ENCODE measurements at places on chromosomes 12 and 14.

GRCh38 chr12:53756300-53757100, 4.7 kb upstream of the CISTR start:
- DNase-seq, result no peak

DNA sequence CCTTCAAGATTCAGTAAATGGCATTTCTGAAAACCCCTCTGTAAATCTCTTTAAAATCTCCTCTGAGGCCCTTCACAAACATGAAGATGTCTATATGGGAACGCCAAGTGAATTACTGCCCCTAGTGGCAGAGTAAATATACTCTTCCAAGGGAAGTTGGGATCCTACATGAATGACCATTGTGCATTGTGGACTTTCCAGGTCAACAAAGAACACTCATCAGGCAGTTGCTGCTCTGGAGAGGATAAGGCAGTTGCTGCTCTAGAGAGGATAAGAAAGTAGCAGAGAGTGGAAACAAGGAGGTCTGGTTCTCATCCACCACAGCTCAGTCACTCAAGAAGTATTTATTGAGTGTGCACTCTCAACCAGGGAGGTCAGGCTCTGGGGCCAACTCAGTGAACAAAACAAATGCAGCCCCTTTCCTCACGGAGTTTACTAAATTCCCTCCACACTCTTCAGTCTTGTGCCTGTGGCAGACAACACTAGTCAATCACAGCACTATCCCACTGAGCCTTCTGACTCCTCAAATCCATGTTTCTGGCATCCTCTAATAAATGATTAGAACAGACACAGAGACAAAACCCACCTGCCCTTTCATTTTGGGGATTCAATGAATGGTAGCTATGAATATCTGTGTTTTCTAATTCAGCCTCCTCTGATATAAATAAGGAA, 52.9 kb downstream of the SVOP start:
- no peak for DNase-seq

- DNase-seq, result no peak
These were observed 8.1 kb upstream of the DENND5B start for GRCh38 chr12:31599053-31599452.

DNA sequence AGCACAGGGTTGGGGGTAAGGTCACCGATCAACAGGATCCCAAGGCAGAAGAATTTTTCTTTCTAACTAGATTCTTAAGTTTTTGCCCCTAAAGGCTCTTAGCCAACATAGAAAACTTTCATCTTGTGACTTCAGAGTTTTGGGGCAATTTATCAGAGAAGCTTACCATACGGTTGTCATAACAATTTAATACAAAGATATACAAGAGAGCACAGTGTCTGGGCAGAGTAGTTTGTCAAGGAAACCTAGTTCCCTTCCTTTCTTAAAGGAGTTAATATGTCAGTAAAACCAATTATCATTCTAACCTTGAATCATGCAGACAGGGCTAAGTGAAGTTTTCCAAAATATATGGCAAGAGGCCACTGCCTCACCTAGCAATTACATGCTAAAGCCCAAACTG, 18.4 kb downstream of the NR2C1 start:
- DNase-seq, result no peak

DNA sequence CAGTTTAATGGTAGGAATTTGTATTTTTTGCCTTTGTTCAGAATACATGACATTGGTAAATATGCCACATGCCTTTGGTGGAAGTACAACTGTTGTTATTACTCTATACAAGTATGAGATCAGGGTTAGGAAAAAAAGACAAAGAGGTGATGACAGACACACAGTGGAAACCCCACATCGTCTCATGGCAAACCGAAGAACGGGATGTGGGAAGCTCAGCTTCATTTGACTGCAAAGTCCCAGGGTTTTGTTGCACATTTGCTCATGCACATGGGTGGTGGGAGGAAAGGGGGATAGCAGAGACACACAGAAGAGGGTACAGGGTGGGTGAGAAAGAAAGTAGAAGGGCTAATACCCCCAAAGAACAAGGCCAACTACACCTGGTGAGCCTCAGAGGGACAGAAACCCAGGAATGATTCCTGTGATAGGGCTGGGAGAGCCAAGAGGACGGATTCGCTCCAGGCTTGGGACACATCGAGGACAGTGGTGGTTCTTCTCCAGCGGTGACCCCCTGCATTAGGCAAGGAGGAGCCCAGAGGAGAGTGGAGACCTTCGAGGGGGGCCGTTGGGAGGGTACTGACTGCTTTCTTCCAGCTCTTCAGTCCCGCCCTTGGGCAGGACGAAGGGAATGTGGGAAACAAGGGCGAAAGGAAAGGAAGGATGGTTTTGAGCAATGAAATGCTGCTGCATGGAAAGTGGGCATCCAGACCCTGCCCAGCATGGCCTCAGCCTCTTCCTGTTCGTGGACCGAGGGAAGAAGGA, 8.1 kb downstream of the VAMP1 start:
- peak; percentile 56 for DNase-seq

DNA sequence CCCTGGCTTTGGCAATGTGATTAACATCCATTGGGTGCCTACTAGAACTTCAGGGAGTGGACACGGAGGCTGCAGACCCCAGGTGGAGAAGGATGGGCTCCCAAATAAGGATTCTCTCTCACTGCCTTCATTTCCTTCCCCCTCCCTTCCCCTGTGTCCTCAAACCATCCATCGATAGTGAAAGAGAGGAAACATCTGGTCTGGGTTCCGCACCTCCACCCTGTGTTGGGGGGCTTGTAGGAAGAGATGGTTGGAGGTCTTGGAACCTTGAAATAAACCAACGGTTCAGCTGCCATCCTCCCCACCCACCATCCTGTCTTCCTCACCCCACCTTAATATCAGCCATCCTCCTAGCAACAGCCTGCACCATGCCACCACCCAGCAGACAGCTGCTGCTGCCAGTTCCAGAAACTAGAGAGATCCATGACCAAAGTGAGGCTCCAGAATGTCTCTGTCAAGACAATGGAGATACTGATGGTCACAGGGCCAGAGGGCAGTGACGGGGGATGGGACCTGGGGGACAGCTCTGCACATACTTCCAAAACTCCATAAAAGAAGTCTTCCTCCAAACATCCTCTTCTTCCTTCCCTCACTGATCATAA, 153.1 kb upstream of the CCND2 start:
- DNase-seq, result no peak

- DNase-seq, result no peak
These were observed 9.1 kb downstream of the KIF26A start for GRCh38 chr14:104147346-104148125.

DNA sequence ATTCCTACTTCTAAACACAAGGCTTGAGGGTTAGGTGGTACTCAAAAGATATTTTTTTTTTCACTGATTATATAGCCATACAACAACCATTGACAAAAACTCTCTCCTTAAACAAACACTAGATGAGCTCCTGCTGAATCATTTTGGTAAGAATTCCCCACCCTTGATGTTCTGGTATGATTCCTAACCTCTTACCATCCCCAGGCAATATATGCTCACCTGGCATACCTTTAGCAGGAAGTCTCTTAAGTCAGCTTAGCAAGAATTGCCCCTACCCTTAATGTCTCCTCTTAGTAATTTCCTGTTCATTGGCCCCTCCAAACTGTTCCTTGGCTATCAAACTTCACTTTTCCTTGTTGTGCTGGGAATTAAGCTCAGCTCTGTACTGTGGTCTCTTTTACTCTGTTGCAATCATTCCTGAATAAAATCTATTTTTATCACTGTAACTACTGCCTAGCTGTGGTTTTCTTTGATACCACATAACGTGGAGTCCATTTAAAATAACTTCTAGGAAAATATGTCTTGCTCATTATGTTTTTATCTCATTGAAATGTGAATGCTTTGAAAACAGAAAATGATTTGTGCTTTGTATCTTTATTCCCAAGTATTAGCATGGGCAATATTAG, 712.6 kb downstream of the SLC16A7 start:
- DNase-seq, result no peak

GRCh38 chr14:74882103-74882920, 596 bp downstream of the DLST start:
- peak; percentile 65 for DNase-seq

GRCh38 chr12:129651951-129652350, 251.9 kb downstream of the TMEM132D start:
- DNase-seq, result no peak

GRCh38 chr12:107917912-107918800, 143.7 kb downstream of the ASCL4 start:
- no peak for DNase-seq

DNA sequence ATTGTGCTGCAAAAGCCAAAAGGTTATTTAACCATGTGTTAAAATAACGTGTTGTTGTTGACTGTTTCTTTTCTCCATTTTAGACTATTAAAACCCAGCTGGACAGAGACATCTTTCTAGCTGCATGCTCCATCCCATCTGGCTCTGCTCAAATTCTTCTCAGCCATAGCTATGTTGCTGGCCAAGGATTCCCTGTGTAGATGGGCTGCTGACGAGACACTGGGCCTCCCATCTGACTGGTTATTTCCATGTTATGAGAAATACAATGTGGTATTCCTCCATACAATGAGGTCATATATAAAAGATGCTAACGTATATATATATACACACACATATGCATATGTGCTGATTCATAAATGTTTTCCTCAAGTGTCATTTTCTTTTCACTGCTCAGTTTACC, 30.1 kb downstream of the MED13L start:
- no peak for DNase-seq

- no peak for DNase-seq
These were observed 213.0 kb downstream of the ADAMTS20 start for GRCh38 chr12:43338848-43339526.

DNA sequence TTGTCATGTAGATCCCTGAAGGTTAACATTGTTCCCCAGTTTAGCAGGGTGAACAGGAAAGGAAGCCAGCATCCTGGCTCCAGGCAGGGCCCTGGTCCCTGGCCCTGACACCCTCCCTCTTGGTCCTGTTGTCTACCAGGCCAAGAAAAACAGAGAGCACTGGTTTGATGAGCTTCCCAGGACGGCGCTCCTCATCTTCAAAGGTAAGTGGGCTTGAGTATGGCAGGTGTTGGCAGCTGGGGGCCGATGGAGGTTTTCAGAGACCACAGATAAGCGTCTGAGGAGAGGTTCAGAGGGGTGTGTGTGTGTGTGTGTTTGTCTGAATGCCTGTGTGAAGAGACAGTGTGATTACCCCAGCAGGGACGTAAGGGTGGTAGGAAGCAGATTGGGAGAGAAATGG, 56.3 kb downstream of the SLC8B1 start:
- no peak for DNase-seq

DNA sequence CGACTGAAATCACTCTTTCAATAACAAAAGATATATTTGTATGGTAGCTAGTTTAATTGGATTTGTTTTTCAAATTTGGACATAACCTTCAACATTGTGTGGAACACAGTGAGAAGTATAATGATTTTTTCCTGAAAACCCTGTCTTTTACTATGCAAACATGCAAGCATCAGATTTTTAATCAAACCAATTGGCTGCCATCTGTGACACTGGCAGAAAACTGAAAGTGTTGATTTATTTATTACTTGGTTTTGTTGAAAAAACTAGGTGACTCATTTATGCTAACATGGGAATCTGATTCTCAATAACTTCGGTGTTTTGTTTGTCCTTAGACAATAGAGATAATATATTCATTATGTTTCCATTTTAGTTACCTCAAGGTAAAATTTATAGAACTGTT, 82.0 kb downstream of the NTS start:
- no peak for DNase-seq

DNA sequence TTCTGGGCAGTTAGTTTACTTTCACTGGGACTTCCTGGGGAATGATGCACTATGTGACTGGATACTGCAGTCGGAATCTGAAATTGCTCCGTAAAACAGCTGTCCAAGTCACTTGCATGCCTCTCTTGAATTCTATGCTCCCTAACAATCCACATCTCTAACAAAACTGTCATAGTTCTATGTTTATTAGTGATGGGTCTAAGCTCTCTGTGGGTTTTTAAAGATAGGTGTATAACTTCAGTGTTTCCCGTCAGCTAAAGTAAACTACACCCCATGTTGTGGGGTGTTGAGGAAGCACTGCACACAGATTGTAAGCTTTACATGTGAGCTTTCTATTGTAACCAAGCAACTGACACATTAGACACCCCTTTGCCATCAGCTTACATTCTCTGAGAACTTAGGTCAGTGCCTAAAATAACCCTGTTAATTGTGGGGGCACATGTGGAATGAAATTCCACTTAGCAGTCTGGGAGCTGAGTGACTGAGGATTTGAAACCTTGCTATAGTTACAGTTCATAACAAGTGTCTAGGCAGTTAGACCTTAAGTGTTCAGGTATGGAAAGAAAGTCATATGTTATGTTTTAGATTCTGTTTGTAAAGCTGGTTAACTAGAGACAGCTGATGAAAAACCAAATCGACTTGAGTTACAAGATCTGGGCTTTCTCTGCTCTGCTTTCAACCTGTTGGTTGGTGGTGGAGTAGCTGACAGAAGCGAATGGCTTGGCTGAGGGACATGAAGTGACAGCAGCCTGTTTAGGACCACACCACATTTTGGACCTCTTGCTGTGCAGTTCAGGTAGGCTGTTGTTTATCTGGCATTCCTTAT, 165.7 kb downstream of the AKAP6 start:
- no peak for DNase-seq

DNA sequence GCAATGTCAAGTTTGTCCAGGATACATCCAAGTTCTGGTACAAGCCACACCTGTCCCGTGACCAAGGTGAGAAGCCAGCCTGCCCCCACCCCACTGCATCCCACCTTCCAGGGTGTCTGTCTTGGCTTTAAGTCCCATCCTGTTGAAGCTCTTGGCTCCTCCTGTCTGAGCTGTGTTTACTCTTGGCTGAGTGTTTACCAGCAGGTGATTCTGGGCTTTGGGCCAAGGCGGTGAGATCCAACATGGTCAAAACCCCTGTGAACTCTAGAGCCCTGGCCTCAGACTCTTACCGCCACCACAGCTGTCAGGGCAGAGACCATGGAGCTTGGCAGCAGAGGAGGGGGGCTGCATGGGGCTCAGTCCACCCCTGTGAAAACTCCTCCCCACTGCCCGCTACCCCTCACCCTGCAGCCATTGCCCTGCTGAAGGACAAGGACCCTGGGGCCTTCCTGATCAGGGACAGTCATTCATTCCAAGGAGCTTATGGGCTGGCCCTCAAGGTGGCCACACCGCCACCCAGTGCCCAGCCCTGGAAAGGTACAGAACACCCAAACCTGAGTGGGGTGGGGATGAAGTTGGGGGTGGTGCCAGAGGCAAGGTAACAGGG, 11.6 kb downstream of the TNS2 start:
- DNase-seq, result no peak

- no peak for DNase-seq
These were observed 1.1 kb downstream of the PAPOLA start for GRCh38 chr14:96503306-96503679.

DNA sequence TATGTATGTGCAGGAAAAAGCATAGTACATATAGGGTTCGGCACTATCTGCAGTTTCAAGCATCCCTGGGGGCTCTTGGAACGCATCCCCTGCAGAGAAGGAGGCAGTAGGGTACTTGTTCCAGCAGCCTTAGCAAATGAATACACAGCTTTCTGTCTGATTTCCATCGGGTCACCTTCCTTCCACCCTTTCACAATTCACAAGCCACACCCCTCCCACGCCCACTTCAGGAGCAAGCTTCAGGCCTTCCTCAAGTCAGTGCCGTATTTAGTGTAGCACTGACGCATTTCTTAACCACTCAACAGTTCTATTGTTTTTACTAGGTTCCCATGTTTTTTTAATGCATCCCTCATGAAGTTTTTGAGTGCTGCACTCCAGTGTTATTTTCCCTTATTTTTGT, 64.2 kb downstream of the CLMN start:
- no peak for DNase-seq

Measured in stimulated activated CD8-positive, alpha-beta memory T cell treated with anti-CD3 and anti-CD28 coated beads, Interleukin-4, amount 100 ng/mL, for 48 hours (primary cell).